ENCODE measurements at places on chromosomes 3 and 15. TPM values are rescaled to one million over a fixed set of nuclear protein-coding genes. Genes with fewer than 3 reads are reported as not detected.

DNA sequence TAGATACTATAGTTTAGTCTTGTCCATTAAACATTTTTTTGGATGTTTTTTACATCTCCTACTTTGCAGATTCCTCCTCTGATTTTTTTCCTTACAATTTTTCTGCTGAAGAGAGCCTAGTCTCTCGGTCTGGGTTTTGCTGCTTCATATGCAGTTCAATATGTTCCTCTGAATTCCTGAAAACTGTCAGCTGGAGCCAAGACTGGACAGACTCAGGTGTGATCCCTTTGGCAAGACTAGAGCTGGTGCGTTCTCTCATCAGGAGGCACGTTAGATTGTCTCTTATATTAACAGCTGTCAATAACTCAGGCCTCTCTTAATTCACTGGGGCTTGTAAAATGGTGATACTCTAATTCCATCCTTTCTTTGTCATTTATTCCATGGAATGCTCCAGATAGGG lies 13.4 kb upstream of the GHRL start:
- DNase-seq: no peak

GRCh38 chr3:141255846-141256261 lies 24.2 kb downstream of the PXYLP1 start:
- peak; percentile 35 for DNase-seq

- DNase-seq: no peak
Measured at GRCh38 chr3:128328546-128329458, 137.9 kb downstream of the DNAJB8 start.

DNA sequence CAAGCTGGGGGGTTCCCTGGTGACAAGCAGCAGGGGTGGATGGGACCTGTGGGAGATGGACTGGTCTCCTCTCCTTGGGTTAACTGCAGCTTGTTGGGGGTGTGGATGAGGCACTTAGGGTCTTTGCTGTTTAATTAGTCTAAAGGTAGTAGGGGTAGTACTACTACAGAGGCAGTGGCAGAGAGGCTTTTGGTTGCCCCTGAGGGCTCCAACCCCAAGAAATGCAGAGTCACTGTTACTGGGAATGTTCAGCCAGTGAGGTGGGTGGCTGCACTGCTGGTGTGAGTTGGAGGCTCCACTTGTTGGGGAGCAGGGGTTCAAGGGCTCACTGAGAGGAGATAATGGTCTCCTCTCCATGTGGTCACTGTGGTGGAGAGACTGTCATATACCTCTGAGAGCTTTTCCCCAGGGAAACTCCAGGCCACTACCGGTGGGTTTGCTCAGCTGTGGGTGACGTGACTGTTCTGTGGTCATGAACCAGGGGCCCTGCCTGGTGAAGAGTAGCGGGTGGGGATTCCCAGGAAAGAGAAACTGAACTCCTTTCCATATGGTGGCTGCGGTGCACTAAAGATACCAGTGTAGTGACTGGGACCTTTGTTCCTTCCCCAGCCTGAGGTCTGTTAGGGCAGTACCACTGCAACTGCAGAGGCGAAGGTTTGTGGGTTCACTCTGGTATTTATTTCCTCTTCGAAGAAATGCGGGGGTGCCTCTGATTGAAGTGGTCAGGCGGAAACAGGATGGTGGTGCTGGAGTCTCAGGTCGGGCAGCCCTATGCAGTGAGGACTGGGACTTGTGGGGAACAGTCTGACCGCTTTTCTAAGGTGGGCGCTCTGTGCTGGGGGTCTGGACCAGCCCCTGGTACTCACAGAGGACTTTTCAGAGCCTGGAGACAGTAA lies 68.9 kb upstream of the TNFSF10 start:
- DNase-seq: peak; percentile 14

Gene OCA2
- under 0.01 TPM for total RNA-seq

- DNase-seq: no peak
Measured at GRCh38 chr3:123805504-123805903, 78.6 kb downstream of the MYLK start.

- no peak for DNase-seq
Measured at GRCh38 chr15:80584973-80585525, 110.1 kb upstream of the ABHD17C start.

Gene GOLGA6B
- total RNA-seq: not detected

DNA sequence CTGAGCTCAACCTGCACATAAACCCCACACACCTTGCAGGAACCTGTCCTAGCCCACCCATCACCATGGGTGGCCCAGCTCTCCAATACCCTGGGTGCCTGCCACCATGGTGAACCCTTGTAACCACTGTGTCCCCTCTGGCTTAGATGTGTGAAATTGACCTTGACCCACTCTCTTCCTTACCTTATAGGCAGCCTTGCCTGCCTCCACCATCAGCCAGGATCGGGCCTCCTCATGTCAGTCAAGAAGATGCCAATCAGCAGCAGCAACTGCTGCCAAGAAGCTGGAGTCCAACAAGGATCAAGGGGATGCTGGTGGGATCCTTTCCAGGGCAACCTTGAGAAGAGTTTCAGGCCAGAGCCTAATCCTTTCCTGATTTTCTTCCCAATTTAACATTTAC lies 8.8 kb upstream of the CYP11A1 start:
- DNase-seq: no peak

DNA sequence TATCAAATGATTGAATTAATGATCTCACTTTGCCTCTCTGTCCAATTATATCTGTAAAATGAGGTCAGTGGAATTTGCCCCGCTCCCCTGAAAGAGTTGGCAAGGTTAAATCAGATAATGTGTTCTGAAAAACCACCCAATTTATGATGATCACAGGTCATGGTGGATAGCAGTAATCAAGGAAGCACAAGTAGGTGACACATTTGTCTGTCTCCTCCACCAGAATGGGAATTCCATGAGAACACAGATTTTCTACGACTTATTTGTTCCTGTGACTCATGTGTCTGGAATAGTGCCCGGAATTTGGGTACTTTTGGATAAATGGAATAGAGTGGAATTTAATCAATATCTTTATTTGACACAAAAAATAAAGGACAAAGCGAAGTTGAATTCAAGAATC lies 220.9 kb upstream of the SUCLG2 start:
- DNase-seq: peak; percentile 28

Gene SUSD5
- total RNA-seq: 2.2 TPM

GRCh38 chr3:186067360-186068242 lies 41.3 kb downstream of the ETV5 start:
- no peak for DNase-seq

DNA sequence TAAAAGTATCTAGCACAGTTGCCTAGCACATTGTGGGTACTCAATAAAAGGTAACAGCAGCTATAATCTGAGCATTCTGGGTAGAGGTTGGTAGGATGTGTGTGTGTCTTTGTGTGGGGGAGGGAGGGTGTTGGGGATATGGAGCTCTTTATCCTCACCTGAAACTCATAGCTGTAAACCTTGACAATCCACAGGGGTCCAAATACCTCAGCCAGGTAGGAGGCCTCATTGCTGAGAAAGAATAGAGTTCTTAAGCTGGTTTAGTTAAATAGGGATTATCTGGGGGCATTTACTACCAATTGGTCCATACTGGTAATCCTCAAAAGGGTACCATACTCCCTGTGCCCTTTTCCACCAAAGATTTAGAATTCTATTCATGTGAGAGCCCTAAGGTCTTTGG lies 3.9 kb downstream of the SERF2 start:
- no peak for DNase-seq

GRCh38 chr15:80974914-80975313 lies 14.7 kb downstream of the MESD start:
- DNase-seq: no peak

GRCh38 chr3:195542316-195542697 lies 818 bp downstream of the PPP1R2 start:
- peak; percentile 14 for DNase-seq

DNA sequence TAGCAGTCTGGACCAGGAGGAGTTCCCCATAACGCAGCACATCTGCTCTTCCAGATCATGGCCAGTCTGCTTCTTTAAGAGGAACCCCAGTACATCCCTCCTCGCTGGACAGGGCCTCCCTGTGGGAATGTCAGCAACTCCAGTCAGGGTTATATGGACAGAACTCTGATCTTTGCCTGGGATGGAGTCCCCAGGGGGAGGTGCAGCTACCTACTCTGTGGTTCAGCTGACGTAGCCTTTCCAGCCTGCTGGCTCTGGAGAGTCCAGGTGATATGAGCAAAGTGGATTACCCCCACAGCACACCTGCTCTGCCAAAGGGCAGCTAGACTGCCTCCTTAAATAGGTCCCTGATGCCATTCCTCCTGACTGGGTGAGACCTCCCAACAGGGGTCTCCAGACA lies 417.1 kb upstream of the EPHA3 start:
- no peak for DNase-seq

Gene HIGD2B
- total RNA-seq: 0.32 TPM

Measured in fibroblast of villous mesenchyme (primary cell).